Bone marrow (tissue), 2 donors: ENCODE measurements at places on chromosomes 2 and 18.

DNA sequence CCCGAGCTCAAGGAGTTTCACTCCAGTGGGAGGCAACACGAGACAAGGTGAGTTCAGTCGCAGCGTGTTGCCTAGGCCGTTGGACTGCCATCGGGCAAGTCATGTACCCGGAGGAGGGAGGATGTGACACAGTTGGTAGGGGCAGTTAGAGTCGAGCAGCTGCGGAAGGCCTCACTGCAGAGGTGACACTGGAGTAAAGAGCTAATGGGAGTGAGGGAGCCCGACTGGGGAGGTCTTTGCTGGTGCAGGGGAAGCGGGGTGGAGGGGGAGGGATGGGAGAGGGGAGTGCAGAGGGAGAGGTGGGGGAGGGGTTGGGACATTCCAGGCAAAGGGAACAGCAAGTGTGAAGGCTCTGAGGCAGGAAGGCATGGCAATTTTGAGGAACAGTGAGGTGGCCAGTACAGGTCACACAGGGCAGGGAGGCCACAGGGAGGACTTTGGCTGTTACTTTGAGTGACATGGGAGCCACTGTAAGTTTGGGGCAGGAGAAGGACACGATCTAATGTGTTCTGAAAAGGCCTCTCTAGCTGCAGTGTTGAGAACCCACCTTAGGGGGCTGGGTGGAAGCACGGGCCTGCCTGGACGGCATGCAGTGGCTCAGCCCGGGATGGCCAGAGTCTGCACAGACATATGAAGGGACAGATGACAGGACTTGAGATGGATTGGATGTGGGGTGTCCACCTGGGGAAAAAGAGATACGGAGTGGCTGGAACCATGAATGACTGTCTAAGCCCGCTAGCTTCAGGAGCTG is 61.1 kb downstream of the KCNF1 start:
- DNase-seq = no peak

- no peak for DNase-seq
Measured at GRCh38 chr18:36152781-36153180, 23.1 kb downstream of the ELP2 start.

- DNase-seq = no peak
Measured at GRCh38 chr2:208112969-208113368, 11.4 kb downstream of the CRYGD start.

DNA sequence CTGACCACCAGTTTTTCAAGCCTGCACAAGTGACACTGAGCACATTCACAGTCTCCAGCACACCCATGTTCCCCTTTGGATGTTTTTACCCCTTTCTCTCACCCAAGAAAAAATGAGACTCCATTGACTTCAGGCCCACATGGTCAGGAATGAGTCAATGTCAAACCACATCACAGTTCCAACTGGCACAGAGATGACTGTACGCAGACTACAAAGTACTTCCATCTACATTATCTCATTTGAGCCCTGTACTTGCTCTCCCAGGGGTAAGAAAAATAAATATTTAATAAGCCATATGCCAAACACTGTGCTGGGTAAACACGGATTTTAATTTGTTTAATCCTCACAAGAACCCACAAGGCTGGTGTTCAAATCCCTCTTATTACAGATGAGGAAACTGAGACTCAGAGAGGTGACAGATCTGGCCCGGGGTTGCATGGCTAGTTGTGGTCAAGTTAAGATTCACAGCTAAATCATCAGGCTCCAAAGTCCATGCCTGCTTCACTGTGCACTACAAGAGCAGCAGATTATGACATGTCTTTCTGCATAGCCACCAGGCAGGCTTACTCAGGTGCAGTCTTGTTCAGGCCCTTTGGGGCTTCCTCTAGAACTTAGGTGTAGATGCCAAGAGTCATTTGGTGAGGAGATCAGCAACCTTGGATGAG is 106.1 kb downstream of the TXNL1 start:
- DNase-seq = no peak

- DNase-seq = no peak
Measured at GRCh38 chr18:78543201-78543725, 436.4 kb upstream of the SALL3 start.

DNA sequence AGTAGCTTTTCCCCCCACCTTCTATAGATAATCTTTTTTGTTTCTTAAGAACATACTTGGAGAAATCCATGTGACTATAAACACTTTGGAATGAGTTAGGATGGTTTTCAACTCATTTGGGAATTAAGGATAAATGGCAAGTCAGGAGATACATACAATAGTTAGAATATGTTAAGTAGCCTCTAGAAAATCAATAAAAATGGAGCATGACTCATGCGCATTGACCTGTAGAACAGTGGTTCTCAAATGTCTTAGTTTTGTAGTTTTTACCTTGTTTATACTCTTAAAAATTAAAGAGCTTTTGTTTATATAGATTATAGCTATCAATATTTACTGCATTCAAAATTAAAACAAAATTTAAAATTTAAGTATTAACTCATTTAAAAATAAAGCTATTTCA is 24.7 kb downstream of the NUP35 start:
- DNase-seq = no peak

GRCh38 chr18:56756966-56757365 is 105.8 kb downstream of the WDR7 start:
- no peak for DNase-seq

DNA sequence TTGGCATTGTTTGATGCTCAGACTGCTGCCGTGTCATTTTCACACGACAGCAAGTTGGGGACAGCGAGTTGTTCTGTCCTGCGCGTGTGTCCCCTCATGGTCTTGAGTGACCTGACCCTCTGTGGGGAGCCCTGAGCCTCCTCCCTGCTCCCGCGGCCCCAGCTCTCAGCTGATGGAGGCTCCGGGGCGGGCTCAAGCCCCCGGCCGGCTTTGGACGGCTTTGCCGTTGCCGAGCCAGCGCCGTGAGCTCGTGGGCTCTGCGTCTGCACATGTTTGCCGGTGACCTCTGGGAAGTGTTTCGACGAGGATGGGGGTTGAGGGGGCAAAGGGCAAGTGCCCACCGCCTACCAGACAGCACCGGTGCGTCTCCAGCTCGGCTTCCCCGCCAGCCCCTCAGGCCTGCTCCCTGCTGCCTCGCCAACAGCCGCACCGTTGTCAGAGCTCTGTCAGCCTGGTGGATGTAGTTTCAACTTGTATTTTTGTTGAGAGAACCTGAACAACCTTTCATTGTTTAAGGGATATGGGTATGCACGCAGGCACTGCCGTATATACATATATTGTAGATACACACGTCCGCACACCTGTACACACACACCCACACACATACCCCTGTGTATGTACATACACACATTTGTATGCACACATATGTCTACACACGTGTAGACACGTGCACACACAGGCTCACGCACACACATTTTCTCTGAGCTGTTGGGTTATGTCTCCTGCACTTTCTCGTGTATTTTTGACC is 13.7 kb downstream of the PDCD1 start:
- no peak for DNase-seq

GRCh38 chr2:9263428-9263827 is 56.8 kb downstream of the ASAP2 start:
- DNase-seq = no peak

DNA sequence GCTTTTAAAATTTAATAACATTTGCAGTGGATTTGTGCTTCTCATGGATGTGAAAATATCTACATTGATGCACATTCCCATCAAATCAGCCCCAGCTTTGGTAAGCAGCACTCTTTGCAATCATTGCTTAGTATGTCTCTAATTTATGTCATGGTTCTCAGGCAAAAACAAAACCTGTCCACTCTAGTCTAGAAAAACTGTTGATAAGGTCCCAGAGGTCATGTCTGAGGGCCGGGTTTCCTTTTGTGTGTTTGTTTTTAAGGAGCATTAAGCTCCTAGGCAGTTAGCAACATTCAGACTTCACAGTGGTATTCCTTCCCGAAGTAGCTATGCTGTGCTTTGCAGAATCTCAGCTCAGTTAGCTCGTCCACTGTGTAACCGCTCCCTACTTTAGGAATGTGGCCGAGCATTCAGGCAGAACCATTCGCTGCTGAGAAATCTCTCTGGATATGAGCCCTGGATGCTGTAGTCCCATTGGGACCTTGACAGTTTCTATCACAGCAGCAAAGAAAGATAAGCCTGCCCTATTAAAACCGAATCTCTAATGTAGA is 4.0 kb downstream of the DIPK1C start:
- DNase-seq = no peak

- no peak for DNase-seq
Measured at GRCh38 chr2:175575346-175576258, 394.1 kb upstream of the ATP5MC3 start.

DNA sequence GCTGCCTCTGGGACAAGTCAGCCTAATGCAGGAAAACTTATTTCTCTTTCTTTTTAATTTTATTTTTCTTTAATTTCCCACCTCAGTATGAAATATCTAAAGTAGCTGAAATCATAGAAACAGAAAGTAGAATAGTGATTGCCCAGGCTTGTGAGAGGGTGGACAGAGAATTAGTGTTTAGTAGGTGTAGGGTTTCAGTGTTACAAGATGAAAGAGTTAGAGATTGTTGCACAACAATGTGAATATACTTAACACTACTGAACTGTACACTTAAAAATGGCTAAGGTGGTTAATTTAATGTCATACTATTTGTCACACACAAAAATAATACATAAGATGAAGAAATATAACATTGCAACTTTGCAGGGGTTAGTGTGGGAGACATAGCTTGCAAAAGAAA is 80.8 kb downstream of the NAT8 start:
- DNase-seq = no peak

GRCh38 chr2:18380321-18380720 is 180.1 kb downstream of the RDH14 start:
- no peak for DNase-seq

DNA sequence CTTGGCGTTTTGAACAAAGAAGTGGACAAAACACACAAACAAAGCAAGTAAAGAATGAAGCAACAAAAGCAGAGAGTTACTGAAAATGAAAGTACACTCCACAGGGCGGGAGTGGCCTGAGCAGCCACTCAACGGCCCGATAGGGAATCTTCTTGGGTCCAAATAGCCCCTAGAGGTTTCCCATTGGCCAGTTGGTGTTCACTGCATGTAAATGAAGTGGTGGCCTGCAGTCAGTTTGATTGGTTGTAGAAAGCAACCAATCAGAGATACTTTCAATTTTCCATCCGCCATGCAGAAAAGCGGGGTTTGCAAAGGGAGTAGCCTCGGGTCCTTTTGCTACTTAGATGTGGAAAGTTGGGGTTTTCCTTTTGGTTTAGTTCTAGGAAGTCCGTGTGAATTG is 31.6 kb downstream of the CYBRD1 start:
- no peak for DNase-seq

DNA sequence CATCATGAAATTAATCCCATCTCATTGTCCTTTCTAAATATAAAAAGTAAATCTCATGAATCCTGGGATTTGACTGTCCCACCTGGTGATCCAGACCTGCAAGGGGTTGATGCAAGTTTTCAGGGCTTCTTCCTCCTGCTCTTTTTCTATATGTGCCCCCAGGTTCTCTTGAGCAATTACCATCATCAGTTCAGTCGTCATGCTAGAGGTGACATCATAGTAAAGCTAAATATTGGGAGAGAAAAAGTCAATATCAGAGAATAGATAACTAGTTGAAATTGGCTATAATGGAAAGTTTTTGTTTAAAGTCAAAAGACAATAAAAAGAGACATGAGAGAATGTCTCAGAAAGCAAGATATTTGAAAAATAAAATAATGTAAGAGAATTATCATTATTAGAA is 8.3 kb downstream of the MDH1B start:
- DNase-seq = no peak

DNA sequence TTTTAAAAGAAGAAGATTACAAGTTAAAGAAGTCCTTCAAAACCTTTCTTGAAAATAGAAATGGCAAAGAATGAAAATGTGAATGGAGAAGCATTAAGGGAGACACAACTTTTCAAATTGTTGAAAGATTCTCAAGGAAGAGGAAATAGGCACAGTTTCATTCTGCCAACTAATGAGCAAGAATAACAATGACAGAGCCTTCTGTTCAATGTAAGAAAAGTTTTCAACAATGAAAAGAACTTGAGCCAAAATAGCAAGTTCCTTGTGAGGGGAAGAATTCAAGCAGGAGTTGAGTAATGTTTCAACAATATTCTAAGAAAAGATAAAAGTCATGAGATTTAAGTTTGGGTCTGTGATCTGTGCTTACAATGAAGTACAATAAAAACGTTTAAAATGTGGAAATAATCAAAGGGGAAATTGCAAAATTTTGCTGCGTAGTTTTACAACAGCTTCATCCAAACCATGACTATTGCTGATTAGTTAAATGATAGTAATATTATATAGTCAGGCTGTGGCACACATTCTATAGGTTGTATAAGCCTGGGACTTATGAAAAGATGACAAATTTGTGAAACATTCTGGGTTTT is 122.6 kb downstream of the METTL4 start:
- no peak for DNase-seq

GRCh38 chr2:128309280-128310093 is 9.2 kb downstream of the HS6ST1 start:
- DNase-seq = no peak

GRCh38 chr2:37623971-37624900 is 47.2 kb downstream of the CDC42EP3 start:
- DNase-seq = peak; percentile 67

DNA sequence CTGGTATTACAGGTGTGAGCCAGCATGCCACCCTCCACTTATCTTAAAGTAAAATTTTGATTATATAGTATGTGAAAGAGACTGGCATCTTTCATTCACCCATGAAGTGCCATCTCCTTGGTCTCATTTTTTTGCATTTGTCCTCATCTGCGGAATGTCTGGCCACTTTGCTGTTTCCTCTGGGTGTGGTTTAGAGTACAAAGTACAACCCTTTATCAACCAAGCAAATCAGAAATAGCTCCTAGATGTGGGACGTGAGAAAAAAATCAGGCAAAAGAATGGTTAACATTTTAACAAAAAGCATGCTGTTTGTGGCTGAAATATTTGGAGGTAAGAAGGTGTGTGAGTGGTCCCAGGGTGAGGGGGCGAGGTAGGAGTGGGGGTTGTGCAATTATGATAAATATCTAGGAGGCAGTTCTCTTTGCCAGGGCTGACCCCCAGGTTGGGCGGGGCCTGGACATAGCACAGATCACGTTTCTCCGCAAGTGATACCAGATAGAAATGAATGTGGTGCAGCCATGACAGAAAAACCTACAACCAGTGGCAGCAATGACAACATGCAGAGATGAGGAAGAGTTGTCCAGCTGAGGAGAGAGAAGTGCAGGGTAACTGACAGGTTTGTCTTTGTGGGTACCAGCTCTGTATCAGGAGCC is 115.8 kb upstream of the SERTAD2 start:
- no peak for DNase-seq

DNA sequence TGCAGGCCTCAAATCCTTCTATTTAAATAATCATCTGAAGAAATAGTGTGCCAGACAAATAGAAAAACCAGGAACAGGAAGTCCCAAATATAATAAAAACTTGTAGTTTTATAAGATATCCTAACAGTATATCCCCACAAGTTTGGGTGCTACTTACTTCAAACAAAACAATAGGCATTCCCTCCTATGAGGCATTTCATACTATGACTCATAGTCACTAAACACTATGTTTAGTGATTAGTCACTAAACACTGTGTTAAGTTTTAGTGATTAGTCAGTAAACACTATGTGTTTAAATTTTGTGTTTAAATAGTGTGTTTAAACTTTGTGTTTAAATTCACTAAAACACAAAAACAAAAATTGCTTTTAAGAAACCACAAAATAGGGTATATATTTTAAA is 407.0 kb upstream of the CDH19 start:
- DNase-seq = no peak
